NCI-H1436 (cell line): ENCODE measurements at places on chromosomes 11 and 22.
A peak's percentile ranks its signal among the peaks of the same experiment; 100 is the strongest.

DNA sequence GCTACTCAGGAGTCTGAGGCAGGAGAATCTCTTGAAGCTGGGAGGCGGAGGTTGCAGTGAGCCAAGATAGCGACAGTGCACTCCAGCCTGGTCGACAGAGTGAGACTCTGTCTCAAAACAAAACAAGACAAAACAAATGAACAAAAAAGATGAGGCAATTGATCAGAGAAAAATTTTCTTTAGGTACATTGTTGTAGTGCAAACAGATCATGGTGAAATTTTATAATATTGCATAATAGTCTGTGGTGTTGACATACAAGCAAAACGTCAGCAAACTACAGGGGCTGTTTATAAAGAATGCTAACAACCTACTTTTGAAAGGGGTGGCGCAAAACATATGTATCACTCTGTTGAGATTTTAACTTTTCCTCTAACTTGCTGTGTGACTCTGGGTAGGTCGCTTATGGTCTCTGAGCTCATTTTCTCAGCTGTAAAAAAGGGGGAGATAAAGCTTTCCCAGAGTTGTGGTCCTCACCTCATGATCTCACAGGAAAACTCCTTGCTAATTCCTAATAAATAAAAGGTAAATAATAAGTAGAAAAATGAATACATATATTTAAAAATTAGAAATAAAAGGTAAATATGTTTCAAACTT lies 64.8 kb upstream of the NUP160 start:
- no peak for DNase-seq

DNA sequence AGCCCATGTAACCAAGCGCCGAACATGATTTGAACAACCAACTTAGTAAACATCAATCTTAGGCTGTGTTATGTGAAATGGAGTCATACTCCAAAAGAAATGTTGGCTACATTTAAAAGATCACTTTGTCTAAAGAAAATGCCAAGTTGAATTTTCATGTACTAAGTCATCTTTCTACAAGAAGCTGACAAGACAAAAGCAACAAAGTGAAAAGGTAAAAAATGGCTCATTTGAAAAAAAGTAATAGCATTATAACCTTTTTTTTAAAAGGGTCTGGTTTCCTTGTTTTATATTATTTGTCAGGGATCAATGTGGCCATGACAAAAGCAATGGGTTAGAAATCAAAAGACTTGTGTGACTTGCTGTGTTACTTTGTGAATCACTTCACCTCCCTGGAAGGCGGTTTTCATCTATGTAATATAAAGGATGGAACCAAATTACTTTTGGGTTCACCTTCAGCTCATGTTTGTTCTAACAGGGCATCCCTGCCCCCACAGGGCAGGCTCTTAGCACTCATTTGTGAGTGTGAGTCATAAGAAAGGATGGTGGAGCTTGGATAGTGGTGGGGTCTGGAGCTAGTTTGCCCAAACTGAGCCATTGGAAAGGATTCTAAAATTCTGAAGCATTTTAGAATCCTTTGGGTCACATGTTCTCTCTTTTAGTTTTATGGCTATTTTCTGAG lies 131.9 kb upstream of the MTMR2 start:
- no peak for DNase-seq

- DNase-seq, result peak; percentile 59
Measured at GRCh38 chr11:46529095-46529905, 64.5 kb downstream of the AMBRA1 start.

DNA sequence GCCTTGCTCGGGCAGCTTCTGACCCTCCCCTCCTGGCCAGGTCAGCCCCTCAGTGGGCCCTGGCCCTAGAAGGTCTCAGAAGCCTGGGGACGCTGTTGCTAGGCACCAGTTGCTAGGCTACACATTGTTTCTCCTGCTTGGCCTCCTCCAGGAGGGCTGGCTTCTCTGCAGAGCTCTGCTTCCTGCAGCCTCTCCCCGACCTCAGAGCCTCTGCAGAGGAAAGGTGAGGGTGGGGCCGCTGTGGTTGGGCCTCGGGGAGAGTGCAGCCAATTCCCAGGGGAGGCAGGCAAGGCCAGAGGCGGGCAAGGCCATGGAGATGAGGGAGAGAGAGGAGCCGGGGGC lies 27.6 kb upstream of the LRRC10B start:
- DNase-seq, result peak; percentile 23

DNA sequence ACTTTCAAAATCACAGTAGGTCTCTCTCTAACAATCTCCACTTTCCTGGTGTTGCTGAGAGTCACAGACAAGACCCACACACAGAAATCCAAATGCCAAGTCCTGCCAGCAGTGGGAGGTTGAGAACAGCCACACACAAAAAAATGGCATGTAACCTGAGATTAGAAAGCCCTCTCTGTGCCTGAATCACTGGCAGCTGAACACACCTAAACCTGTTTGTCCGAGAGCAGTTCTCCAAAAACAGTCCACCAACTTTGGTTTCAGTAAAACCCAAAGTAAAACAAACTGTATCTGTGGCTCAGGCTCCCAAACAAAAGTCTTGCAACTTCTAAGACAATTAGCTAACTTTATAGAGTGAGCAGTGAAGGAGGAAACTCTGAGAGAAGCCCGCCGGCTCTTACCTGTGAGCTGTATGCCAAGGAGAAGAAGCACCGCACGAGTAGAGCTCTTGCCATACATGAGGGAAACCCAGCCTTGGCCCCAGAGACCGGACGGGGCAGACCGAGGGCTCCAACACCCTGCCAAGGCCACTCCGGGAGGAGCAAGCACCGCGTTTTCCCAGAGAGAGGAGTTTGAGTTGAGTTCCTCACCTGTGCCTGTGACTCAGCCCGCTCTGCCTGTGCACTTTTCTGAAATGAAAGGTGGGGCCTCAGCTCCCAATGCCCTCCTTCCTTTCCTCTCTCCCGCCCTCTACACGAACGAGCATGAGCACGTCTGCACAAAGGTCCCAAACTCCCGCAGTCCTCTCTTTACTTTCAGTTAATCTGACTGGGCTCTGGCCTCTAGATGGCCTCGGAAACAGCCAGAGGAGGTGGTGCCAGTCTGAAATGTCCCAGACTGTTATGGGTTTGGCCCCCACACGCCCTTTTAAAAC lies at the start of gene MPZL2:
MPZL2 (minus strand) TSS at position 603 of the 874 bp plus-strand sequence; CDS start at position 459, 144 bp downstream.
- no peak for DNase-seq

DNA sequence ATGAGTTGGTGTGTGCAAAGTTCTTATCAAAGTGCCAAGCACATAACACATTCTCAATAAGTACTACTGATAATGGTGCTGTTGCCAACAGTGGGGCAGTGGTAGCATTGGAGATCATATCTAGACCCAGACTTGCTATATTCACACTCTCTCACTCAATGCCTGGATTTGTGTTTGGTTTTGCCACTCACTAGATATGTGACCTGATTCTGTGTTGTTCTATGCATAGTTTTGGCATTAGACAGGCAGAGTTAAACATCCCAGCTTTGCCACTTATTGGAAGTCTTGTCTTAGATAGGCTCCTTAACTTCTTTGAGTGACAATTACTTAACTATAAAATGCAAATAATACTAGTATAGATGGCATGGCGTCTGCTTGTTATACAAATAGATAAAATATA lies 642.6 kb upstream of the CCDC179 start:
- DNase-seq, result no peak

DNA sequence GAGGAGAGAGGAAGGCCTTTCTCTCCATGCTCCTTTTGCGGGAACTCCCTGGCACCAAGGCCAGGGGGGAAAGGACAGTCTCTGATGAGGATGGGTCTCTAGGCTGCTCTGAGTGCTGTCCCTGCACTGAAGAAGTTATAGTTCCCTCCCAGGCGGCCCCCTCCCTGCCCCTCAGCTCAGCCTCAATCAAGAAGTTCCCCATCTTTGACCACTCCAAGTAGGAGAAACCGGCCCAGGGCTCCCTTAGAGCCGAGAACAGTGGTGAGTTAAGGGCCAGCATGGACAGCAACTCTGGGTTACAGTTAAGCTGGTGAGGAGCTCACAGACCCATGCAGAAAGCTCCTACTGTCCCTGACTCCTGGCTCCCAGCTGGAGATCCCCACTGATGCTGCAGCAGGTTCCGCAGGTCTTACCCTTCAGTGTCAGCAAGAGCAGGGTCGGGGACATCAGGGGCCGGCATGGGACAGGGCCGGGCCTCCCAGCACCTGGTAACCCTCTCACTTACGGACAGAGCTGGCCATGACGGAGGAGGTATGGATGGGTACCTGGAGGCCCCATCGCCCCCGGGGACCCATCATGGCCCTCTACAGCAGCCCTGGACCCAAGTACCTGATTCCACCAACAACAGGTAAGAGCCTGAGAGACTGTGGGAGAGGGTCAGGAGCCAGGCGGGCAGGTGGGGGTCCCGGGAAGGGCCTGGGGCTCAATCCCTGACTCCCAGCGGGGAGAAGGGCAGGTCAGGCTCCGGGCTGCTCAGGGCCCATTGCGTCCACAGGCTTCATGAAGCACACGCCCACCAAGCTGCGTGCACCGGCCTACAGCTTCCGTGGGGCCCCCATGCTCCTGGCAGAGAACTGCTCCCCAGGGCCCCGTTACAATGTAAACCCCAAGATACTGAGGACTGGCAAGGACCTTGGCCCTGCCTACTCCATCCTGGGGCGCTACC lies 4.2 kb downstream of the SCGB1C1 start:
- DNase-seq, result no peak

DNA sequence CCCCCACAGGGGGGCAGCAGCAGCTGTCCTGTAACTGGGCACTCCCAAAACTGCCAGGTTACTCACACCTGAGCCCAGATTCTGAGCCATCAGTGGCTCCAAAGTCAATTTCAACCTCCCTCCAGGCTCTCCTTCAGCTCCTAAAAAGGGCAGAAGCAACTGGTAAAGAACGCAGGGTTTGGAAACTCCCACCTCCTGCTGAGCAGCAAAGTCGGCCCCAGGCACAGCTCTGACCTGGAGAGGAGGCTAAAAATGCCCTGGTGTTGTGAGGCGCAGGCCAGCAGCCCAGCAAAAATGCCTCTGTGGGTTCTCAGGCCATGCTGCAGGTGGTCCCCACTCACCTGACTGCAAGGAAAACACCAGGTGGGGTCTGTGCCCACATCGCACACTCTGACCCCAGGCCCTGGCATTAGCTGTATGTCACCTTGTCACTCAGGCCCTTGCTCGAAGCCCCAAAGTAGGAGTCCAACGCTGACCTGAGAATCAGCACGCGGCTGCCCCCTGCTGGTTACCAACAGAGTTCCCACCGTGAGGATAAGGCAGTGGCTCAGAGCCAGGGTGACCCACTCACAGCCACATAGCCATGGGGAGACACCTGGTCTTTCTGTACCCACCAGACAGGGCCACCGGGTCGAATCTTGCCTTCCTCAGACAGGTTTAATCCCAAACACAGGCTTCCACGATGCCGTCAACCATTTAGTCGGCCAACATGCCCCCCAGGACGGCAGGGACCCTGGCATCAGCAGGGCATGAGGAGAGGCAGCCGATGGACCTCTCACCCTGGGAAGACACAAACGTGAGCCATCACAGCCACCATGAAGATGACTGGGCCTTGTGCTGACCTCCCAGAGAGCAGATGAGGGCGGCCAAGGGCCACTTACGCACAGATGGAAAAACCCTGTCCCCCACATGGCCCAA lies 11.1 kb downstream of the POLR3H start:
- DNase-seq, result peak; percentile 29

- no peak for DNase-seq
Measured at GRCh38 chr11:35477901-35478300, 47.5 kb downstream of the PAMR1 start.

GRCh38 chr11:127939000-127939399 lies 648.4 kb downstream of the ETS1 start:
- no peak for DNase-seq

DNA sequence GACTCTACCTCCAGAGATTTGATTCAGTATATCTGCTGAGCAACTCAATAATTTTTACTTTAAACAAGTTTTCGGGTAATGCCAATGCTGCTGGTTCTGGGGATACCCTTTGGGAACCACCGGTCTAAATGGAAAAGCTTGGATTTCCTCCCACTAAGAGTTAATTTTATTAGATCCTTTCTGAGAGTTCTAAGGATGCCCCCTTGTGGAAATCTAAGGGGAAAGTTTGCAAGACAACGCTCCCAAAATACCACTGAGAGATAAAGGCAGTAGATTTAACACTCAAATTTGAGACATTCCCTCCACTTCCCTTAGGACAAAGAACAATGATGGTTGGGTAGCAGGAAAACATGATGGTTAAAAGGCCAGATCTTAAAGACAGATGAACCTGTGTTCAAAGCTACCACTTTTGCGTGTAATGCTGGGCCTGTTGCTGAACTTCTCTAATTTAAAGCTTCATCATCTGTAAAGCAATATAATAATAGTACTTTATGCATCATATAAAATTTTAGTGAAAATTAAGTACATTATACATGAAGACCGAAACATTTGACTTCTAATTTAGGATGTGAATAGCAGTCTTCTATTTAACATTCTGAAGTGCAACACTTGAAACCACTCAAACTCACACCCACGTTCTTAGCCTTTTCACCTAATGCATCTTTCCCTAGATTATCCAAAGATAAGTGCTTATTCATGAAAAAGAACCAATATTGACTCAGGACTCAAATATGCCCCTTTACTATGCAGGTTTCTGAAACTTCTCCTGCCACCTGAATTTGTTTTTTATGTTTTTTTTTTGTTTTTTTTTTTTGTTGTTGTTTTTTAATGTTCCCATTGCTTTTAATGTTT lies 110.1 kb upstream of the LUZP2 start:
- no peak for DNase-seq

GRCh38 chr22:46934746-46935491 lies 172.5 kb downstream of the TBC1D22A start:
- no peak for DNase-seq

DNA sequence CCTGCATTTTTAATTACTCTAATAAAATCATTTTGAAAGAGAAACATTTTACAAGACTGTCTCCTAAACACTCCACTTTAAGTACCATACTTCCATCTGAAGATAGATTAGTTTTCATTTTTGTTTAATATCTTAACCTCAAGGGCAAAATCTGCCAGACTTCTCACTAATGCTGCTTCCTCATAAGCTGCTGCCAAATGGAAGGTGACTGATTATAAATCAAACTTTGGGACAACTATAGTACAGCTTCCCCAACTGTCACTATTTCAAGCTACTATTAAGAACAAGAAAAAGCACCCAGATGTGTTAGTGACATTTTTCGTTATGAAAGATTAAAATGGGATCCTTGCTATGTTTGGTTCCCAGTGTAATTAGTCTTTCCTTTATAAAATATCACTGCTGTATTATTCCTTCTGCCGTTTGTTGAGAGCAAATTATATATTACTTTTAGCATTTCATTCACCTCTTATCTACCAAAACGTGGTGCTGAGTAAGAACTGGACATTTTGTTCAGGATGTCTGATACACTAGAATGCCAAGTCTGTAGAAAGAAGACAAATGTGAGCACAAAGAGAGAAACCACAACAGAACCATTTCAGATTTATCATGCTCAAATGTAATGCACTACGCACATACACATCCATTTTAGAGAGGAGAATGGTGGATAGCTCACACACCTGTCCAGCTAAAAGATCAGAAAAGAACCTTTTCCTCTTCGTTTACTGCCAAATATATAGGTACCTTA lies 312.2 kb upstream of the C11orf87 start:
- DNase-seq, result no peak
